GDM1 (cell line): ENCODE measurements at places on chromosomes 11 and 22.

DNA sequence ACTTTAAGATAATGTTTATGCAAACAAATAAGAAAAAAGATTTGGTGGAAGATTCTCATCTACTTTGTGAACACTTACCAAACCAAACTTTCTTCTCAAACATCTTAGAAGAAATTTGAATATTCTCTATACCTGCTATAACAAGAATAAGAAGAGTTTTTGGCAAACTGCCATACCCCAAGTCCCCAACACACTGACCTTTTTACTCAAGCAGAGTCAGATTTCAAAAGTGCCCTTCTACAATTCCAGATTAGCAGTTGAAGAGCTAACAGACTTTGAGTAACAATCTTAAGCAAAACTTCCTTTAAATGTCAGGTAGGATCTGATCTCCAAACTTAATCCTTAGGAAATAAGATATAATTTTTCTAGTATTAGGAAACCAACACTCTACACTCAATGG, 33.9 kb downstream of the TSG101 start:
- DNase-seq = no peak

- DNase-seq = no peak
These were observed 24.1 kb upstream of the CLMP start for GRCh38 chr11:123219066-123219690.

DNA sequence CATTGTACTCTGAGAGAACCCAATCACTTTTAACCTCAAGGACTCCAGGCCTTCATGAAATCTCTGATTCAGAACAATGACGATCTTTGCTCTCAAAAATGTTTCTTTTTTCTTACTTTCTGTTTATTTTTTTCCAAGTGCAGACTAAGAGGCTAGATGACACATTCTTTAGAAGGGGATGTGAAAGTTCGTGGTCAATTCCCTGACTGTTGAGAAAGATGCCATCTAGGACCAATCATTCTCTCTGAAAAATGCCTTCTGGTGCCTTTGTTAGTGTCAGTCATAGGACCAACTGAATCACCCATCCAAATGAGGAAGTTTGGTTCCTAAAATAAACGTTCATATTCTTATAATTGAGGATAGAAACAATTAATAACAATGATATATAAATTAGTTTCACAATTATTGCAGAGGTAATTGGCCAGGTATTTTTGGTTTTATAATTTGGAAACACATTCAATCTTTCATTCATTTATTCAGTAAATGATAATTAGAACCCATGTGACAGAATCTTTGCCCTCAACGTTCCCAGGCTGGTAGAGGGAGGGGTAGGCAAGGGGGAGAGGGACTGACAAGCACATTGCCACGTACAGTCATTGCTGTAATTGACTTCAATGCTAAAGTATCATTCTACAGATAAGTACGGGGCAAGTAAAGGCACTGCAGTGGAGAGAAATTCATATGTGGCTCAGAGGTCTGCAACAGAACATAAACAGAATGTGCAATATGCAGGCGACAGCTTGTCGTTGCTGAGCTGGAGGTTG, 333.4 kb upstream of the MPPED2 start:
- DNase-seq = no peak

DNA sequence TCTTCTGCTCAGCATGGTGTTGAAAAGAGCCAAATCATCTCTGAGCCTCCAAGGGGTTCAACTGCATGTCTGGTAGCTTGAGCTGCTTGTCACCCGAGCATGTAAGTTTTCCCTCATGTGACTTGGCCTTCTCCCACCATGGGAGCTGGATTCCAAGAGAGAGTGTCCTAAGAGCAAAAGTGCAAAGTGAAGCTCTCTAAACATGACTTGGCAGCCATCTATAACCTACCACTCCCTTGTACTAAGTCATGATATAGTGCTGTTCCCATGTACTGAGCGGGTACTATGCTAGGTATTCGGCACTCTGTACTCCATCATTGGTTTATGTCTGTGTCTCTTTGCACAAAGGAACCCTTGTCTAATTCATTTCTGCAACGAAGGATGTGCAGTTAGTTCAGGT, 19.1 kb downstream of the SEZ6L start:
- DNase-seq = no peak
